ENCODE measurements at places on chromosomes 7 and 10. TPM values are rescaled to one million over a fixed set of nuclear protein-coding genes. Genes with fewer than 3 reads are reported as not detected.

The PRLHR gene
- not detected for total RNA-seq

The KIF11 gene
- total RNA-seq, result 41.4 TPM

The TEX36 gene
- not detected for total RNA-seq

The ANKRD30A gene
- not detected for total RNA-seq

The HMX3 gene
- total RNA-seq, result not detected

The FXYD4 gene
- not detected for total RNA-seq

The PAX2 gene
- 0.18 TPM for total RNA-seq

DNA sequence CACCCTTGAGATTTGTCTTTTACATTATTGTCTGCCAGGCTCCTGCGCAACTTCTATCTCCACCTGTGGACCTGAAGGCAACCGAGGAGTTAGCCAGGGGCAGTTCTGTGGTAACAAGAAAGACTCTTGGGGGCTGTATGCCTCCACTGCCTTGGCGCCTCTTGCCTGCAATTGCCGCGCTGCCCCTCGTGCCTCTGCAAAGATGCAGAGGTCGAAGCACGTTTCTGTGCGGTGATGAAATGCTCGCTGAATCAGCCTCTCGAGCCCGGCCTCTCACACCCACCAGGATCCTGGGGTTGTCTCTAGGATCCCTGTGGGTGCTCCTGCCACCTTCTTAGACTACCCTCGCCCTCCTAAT is 486 bp upstream of the LHFPL3 start:
- H3K27ac ChIP-seq, result no peak overlapping the region
- H3K27me3 ChIP-seq, result peaks cover 52% of the 10 kb centered on the region
- H3K4me3 ChIP-seq, result no peak overlapping the region
- H3K4me1 ChIP-seq, result peaks cover 8% of the 10 kb centered on the region

DNA sequence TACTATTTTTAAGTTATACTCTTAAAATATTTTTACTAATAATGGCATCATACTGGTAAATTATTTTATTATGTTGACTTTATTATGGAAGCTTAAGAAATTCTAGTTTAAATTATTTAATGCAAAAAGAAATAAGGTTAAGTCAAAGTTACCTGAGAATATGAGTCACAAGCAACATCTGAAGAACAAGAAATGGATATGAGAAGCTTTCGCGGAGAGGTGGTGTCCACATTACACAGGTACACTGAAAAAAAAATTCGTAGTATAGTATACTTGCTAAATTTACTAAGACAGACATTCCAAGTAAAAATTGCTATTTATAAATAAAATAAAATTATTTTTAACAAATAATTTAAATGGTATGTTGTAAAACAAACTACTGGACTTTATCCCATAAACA is 143.8 kb downstream of the AVL9 start:
- H3K27me3 ChIP-seq, result peaks cover 13% of the 10 kb centered on the region
- no peak for DNase-seq
- H3K27ac ChIP-seq, result no peak overlapping the region
- H3K4me1 ChIP-seq, result peaks cover 6% of the 10 kb centered on the region

- no peaks in the 10 kb centered on the region for H3K4me1 ChIP-seq
- H3K27me3 ChIP-seq, result no peaks in the 10 kb centered on the region
- H3K27ac ChIP-seq, result no peak overlapping the region
- no peaks in the 10 kb centered on the region for H3K36me3 ChIP-seq
- DNase-seq, result no peak
Observed at GRCh38 chr7:144439717-144440205, 36.3 kb upstream of the NOBOX start.

- H3K27me3 ChIP-seq, result no peaks in the 10 kb centered on the region
- H3K36me3 ChIP-seq, result no peaks in the 10 kb centered on the region
- H3K4me3 ChIP-seq, result no peak overlapping the region
Observed at GRCh38 chr10:44581996-44582395, 197.1 kb upstream of the CXCL12 start.

GRCh38 chr7:17402628-17403278 is 104.3 kb downstream of the AHR start:
- H3K27me3 ChIP-seq, result peaks cover 2% of the 10 kb centered on the region
- H3K27ac ChIP-seq, result peak overlapping the region; percentile 81
- peaks cover 35% of the 10 kb centered on the region for H3K4me1 ChIP-seq
- H3K36me3 ChIP-seq, result peaks cover 2% of the 10 kb centered on the region

DNA sequence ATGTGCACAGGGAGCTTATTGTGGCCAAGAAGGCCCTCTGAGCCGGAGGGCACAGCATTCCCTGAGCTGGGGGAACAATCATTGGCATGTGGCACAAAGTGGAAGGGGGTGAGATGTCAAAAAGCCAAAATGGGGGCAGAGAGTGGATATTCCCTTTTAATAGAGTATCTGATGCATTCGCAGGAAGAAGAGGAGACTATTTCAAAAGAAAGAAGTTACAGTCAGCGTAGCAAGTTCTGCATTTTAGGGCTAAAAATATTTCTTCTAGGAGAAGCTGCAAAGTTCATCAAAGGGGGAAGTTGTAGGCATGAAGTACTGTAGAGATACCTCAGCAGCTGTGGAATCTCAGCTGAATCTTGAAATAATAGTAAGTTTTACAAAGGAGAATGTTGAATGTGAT is 136.0 kb upstream of the WDR11 start:
- no peak for DNase-seq
- H3K36me3 ChIP-seq, result no peaks in the 10 kb centered on the region
- H3K27ac ChIP-seq, result no peak overlapping the region
- peaks cover 2% of the 10 kb centered on the region for H3K4me1 ChIP-seq
- H3K27me3 ChIP-seq, result no peaks in the 10 kb centered on the region

GRCh38 chr7:40859965-40860543 is 725.2 kb downstream of the SUGCT start:
- DNase-seq, result no peak
- no peaks in the 10 kb centered on the region for H3K36me3 ChIP-seq
- no peak overlapping the region for H3K27ac ChIP-seq
- H3K4me1 ChIP-seq, result no peaks in the 10 kb centered on the region
- no peak overlapping the region for H3K4me3 ChIP-seq

- H3K27ac ChIP-seq, result peak overlapping the region; percentile 74
- H3K4me1 ChIP-seq, result peaks cover 17% of the 10 kb centered on the region
- no peak for DNase-seq
- H3K27me3 ChIP-seq, result no peaks in the 10 kb centered on the region
- H3K4me3 ChIP-seq, result peak overlapping the region; percentile 21
Observed at GRCh38 chr10:77820349-77820748, 106.2 kb downstream of the DLG5 start.

GRCh38 chr7:11297764-11298163 is 324.1 kb downstream of the PHF14 start:
- H3K36me3 ChIP-seq, result no peaks in the 10 kb centered on the region
- H3K4me1 ChIP-seq, result no peaks in the 10 kb centered on the region
- no peaks in the 10 kb centered on the region for H3K27me3 ChIP-seq
- H3K4me3 ChIP-seq, result no peak overlapping the region
- no peak overlapping the region for H3K27ac ChIP-seq

- no peak for DNase-seq
- H3K27ac ChIP-seq, result no peak overlapping the region
- H3K4me3 ChIP-seq, result no peak overlapping the region
- H3K27me3 ChIP-seq, result no peaks in the 10 kb centered on the region
Observed at GRCh38 chr10:30819341-30820181, 190.0 kb upstream of the LYZL2 start.

DNA sequence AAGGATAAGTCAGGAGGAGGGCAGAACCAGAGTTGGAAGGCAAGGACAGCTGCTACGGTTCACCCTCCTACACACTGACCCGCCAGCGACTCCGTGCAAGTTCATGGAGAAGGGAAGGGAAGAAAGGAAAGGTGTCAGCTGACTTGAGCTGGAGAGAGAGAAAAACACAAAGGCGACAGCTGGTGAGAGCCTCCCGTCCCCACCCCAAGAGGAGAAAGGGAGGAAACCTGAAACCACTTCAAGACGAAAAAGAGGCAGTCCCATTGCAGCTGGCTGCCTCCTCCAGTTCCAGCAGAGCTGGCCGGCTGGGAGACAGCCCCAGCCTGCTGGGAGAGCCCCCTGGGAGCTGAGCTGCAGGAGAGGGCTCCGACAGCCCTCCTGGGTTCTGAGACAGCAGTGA is 75.2 kb downstream of the PARD3 start:
- no peak for DNase-seq
- H3K4me1 ChIP-seq, result no peaks in the 10 kb centered on the region
